Spinal cord (tissue), 10 donors: ENCODE measurements at places on chromosomes 16 and 17. TPM values are rescaled to one million over a fixed set of nuclear protein-coding genes. Genes with fewer than 3 reads are reported as not detected.

DNA sequence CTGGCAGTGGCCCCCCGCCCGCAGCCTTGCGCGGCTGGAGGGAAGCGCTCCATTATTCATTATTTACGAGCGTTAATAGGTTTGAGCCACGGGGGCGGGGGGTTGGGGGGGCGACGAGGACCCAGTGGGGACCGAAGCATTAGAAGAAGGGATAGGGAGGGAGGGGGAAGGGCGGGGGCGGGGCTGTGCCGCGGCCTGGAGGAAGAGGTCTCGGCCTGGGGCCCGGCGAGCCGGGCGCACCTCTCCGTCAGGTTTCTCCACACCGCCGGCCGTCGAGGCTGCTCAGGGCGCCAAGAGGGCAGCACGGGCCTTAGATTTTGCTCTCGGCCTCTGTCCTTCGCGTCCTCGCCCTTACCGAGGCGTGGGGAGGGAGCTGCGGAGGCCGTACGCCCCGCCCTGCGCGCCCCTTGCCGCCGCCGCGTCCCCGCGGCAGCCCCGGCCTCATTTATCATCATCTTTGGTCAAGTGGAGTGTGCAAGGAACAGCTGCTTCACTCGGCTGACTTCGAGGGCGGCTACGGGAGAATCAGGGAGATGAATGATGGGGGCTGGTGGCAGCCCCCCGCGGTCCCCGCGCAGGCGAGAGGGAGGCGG, 54.2 kb downstream of the SREBF1 start:
- no peak for DNase-seq

- no peak for DNase-seq
Observed at GRCh38 chr16:50578137-50578536, 29.9 kb downstream of the NKD1 start.

- no peak for DNase-seq
Observed at GRCh38 chr17:39738983-39739884, 1.5 kb downstream of the GRB7 start.

DNA sequence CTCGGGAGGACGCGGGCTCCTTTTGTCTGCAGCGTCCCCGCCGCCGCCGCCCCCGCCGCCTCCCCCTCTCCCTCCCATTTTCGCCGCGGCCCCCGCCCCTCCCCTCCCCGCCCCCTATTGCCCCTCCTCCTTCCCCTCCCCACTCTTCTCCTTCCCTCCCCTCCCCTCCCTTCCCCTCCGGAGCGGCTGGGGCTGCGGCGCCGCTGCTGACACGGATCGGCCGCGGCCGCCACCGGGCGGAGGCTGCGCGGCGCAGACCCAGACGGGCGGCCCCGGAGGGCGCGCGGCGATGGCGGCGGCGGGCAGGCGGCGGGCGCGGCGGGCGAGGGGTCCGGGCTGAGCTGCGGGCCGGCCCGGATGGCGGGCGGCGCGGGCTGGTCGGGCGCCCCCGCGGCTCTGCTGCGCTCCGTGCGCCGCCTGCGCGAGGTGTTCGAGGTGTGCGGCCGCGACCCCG, at the start of gene RAB11FIP4:
Gene RAB11FIP4, plus strand, starts transcription at position 180 of the 454 bp plus-strand sequence. Its CDS starts 178 bp downstream, at position 358.
- peak; percentile 54 for DNase-seq

Gene TAT
- polyA plus RNA-seq, result 0.10 TPM

DNA sequence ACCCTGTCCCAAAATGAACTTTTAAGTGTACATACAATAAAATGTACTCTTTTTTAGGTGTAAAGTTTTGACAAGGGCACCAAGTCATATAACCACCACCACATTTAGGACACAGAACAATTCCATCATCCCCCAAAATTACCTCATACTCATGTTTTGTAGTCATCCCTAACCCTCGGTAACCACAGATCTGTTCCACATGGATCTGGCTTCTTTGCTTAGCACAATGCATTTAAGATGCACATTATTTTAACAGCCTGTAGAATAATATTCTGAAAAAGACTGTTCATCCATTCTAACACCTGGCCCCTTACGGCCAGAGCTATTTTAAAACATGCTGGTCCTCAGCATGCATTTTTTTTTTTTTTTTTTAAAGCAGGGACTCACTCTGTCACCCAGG, 25.2 kb upstream of the CFAP20 start:
- no peak for DNase-seq
